ENCODE measurements at places on chromosomes 13 and 19.

- peak; percentile 5 for DNase-seq
These were observed 33.8 kb downstream of the COL4A2 start for GRCh38 chr13:110340812-110341444.

GRCh38 chr13:110644892-110645521 is 29.7 kb downstream of the NAXD start:
- no peak for DNase-seq

GRCh38 chr13:79874396-79875360 is 393.7 kb downstream of the NDFIP2 start:
- no peak for DNase-seq

GRCh38 chr19:12137221-12137940 is 2.8 kb downstream of the ZNF20 start:
- no peak for DNase-seq

DNA sequence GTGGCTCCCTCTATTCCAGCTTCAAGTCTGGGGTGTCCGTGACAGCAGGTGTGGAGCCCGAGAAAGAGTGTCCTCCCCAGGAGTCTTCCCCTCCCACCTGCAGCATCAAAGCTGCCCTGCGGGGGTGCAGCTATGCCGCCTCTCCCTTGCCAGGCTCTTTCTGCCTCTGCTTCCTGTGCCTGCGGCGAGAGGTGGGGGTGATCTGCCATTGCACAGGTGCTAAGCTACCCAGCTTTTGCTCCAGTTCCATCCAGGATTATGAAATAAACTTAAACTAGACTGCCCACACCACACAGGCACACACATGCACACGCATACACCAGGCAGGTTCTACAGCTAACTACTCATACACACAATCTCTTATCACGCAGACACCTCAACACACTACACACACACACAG is 104.7 kb upstream of the CLDN10 start:
- no peak for DNase-seq

- no peak for DNase-seq
These were observed 31.4 kb upstream of the MPHOSPH8 start for GRCh38 chr13:19601749-19602725.

GRCh38 chr19:41740415-41741243 is 14.7 kb upstream of the CEACAM6 start:
- no peak for DNase-seq

GRCh38 chr13:27188239-27188638 is 16.6 kb upstream of the USP12 start:
- no peak for DNase-seq

GRCh38 chr19:11194656-11195558 is 2.4 kb downstream of the KANK2 start:
- DNase-seq, result no peak

- no peak for DNase-seq
These were observed 9.8 kb downstream of the JOSD2 start for GRCh38 chr19:50501186-50501567.

GRCh38 chr13:43478211-43478610 is 308.6 kb downstream of the ENOX1 start:
- DNase-seq, result no peak

GRCh38 chr13:113666329-113666670 is 719 bp upstream of the GRK1 start:
- no peak for DNase-seq

DNA sequence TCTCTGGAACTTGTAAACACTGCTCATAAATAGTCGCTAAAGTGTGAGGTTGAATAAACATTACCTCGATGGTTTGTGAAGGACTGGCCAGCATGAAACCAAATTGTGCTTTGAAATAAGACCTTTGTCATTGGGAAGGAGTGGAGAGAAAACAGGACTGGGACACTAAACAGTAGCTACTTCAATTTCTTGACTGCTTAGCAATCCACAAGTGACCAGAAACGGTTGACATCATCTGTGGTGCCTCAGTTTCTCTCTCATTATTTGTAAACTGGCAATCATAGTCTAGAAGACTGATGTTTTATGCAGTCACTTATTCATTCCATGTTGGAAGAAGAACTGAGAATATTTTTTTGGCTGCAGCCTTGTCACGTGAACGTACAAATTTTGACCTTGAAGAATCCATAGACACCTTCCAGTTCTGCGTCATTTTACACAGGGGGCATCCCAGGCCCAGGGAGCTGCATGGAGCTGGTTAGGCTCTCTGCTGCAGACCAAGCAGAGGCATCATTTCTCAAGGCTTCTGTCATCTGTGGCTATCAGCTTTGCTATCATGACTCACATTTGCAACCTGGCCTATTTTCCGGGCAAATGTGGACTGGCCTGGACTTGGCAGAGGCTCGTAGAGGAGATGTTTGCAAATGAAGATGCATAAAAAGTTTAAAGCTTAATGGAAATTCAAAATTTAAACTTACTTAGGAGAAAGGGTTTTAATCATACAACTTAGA is 391.8 kb downstream of the FGF9 start:
- DNase-seq, result no peak

- no peak for DNase-seq
These were observed 55.1 kb upstream of the CLDN10 start for GRCh38 chr13:95497381-95497807.

- DNase-seq, result no peak
These were observed 63.2 kb downstream of the RAB20 start for GRCh38 chr13:110498327-110498726.

DNA sequence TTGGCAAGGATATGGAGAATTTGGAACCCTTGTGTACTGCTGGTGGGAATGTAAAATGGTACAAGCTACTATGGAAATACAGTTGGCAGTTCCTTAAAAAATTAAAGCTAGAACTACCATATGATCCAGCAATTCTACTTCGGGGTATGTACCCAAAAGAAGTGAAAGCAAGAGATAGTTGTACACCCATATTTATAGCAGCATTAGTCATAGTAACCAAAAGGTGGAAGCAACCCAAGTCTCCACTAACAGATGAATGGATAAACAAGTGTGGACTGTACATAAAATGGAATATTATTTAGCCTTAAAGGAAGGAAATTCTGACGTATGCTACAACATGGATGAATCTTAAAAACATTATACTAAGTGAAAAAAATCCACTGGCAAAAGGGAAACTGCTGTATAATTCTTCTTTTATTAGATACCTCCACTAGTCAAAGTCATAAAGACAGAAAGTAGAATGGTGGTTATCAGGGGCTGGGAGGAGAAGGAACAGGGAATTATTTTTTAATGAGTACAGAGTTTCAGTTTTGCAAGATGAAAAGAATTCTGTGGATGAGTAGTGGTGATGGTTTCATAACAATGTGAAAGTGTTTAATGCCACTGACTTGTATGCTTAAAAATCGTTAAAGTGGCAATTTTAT is 141.6 kb downstream of the RXFP2 start:
- DNase-seq, result no peak

GRCh38 chr13:113653264-113654174 is 4.5 kb downstream of the ATP4B start:
- DNase-seq, result no peak

DNA sequence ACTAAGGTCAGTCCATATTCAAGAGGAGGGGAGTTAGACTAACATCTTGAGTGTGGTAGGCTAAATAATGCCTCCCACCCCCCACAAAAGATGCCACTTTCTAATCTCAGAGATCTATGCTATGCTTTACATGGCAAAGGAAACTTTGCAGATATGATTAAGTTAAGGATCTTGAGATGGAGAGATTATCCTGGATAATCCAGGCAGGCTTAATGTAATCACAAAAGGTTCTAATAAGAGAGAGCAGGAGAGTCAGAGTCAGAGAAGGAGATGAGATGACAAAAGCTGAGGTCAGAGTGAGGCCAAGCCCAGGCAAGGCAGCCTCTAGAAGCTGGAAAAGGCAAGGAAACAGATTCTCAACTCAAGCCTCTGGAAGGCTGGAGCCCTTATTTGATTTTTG is 1011.6 kb downstream of the PCDH9 start:
- no peak for DNase-seq

GRCh38 chr19:40383668-40384248 is 6.2 kb downstream of the HIPK4 start:
- no peak for DNase-seq

GRCh38 chr13:29457299-29457698 is 138.2 kb downstream of the SLC7A1 start:
- no peak for DNase-seq

DNA sequence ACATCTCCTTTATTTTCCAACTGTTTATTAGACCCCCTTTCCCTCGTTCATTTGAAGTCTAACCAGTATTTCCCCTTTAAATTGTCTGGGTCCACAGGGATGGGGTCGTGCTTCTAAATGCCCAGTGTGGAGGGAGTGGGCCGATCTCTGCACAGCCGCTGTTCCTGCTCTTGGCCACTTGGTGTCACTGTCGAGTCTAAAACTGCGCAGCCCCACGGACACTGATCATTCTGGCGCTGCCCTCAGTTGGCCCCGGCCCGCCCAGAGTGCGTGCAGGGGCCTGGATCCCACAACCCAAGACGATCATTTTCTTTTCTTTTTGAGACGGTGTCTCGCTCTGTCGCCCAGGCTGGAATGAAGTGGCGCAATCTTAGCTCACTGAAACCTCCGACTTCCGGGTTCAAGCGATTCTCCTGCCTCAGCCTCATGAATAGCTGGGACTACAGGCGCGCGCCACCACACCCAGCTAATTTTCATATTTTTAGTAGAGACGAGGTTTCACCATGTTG is 12.0 kb downstream of the WDR88 start:
- DNase-seq, result peak; percentile 41

DNA sequence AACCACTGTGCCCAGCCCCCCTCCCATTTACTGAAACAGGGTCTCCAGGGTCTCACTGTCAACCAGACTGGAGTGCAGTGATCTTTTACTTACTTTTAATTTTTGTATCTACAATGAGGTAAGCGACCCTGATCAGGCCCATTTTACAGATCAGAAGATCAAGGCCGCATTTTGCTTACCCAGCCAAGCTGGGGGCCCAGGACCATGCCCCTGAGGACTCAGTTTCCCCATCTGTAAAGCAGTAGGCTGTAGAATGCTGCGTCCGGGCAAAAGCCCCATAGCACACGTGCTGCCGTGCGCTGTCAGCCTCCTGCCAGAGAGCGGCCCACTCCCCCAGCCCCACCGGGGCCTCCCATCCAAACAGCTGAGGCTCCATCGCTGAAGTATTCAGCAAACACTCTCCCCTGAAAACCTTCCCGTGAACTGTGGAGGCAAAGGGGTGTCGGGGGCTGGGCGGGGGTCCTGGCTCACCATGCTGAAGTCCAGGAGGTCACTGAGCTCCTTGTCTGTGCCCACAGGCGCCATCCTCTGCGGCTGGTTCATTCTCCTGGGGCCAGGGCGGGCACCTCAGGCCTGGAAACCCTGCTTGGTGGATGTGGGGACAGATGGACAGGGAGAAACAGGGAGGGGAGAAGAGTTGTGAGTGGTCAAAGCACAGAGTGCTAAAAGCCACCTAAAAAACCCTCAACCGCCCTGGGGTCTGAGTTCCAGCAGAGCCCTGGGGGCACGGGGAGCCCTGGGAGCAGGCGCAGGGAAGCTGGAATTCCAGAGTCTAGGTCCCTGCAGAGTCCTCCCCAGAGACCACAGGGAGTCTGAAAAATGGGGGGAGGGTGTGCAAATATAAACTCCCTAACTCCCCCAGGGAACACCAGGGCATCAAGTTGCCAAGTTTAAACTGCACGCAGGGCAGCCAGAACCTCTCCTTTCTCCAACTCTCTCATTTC is 2.4 kb downstream of the TCF3 start:
- DNase-seq, result no peak

GRCh38 chr13:72122661-72123255 is 255.8 kb upstream of the DACH1 start:
- DNase-seq, result no peak
